Activated CD8-positive, alpha-beta T cell treated with anti-CD3 and anti-CD28 coated beads for 36 hours (primary cell): ENCODE measurements at places on chromosomes 1 and 21. TPM values are rescaled to one million over a fixed set of nuclear protein-coding genes. Genes with fewer than 3 reads are reported as not detected.

DNA sequence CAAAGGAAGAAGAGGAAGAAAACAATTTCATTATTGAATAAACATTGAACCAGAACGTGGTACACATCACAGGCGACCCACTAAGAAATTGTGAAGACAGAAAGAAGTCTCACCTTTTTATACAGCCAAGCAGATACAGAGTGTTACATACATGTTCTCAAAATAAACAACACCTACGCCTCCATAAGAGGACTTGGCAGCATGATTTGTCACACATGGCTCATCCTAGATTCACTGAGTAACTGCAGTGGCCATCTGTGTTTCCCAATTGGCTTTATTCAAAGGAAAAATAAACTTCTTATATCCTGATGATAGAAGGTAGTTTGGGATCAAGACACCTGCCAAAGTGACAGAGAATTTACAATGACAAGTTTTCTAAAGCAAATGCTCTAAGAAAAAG is 7.6 kb upstream of the KRTAP19-8 start:
- DNase-seq = no peak

- DNase-seq = no peak
These were observed 9.7 kb downstream of the DNASE2B start for GRCh38 chr1:84407958-84408422.

DNA sequence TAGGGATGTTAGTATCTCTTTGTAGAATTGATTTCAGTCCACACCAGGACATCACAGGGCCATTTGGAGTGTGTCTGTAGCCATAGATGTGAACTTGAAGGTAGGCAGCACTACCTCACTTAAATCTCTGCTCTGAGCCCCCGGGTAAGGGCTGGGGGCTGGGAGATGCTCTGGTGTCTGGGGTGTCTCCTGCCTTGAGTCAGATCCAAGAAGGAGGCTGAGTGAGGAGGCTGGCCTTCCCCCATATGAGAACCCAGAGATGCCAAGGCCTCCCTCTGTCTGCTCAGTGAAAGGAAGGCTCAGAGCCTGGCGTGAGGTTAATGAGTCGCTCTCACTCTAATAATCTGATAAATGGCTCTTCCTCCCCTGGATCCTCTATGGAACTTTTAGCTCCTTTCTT is 161.6 kb downstream of the ACTL8 start:
- no peak for DNase-seq

PDC gene
- total RNA-seq = not detected

DNA sequence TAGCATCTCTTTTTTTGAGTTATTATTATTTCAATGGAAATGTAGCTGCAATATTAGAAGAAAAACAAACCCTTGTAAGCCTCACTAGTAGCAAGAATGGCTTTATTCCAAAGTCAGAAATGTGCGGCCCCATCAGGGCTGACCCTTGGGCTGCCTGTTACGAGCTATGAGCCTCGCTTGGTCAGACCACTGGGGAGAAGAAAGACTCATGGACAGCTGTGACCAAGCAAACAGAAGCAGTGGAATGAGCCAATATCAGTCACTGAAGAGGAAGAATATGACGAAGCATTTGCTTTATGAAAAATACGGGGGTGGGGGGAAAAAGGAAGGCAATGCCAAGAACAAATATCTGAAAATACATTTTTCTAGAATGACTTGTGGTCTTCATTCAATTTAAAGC is 504.5 kb downstream of the LMO4 start:
- no peak for DNase-seq

IL19 gene
- total RNA-seq = not detected

- peak; percentile 57 for DNase-seq
These were observed 14.7 kb upstream of the POFUT2 start for GRCh38 chr21:45302082-45303061.

GRCh38 chr1:156495401-156496140 is 5.0 kb downstream of the MEF2D start:
- no peak for DNase-seq

ZNF683 gene
- total RNA-seq = 1.3 TPM

DNA sequence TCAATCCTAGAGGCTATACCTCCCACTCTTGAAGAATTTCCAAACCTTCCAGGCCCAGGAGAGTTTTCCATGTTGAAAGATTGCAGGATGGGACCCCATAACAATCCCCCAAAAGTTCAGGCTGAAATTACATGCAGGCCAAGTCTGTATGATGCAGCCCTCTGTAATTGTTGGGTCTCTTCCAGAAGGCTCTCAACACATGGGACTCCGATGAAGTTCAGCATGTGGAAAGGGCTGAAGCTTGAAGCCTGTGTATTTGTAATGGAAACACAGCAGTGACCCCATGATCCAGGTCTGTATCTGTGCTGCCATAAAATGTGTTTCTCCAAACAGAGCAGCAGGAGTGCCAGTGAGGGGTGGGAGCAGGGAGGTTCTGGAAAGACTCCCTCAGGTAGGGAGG is 202.5 kb upstream of the LYPLAL1 start:
- DNase-seq = no peak

DNA sequence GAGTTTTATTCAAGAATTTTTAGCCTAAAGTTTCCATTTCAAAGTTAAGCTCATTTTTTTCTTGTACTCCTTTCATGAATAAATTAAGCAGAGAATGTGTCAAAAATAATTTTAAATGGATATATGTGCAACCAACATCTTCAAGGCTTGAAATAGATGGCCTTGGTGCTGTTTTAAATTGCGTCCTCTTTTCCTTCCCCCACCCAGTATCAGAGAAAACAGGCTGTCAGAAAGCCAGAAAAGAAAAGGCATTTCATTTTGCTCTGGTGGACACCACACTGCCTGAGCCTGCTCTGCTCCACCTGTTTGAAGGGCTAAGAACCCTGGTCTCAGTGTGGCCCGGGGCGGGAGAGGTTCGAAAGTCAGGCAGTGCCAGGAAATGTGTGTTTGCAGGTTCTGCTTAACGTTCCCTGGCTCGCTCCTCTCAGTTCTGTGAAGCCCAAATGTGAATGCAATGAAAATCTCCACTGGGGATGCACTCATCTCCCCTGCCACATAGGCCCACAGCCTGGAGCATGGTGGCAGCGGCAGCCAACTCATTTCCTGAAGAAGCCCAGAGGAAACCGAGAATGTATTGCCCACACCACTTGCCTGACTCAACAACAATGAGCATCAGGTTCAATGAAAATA is 134.4 kb downstream of the SDCCAG8 start:
- DNase-seq = peak; percentile 40
